NCI-H69 (cell line): ENCODE measurements at places on chromosomes 1 and 21.

GRCh38 chr1:39683591-39684312 lies 7.5 kb downstream of the HPCAL4 start:
- no peak for DNase-seq

GRCh38 chr1:99646868-99647267 lies 955 bp downstream of the PALMD start:
- DNase-seq = no peak

DNA sequence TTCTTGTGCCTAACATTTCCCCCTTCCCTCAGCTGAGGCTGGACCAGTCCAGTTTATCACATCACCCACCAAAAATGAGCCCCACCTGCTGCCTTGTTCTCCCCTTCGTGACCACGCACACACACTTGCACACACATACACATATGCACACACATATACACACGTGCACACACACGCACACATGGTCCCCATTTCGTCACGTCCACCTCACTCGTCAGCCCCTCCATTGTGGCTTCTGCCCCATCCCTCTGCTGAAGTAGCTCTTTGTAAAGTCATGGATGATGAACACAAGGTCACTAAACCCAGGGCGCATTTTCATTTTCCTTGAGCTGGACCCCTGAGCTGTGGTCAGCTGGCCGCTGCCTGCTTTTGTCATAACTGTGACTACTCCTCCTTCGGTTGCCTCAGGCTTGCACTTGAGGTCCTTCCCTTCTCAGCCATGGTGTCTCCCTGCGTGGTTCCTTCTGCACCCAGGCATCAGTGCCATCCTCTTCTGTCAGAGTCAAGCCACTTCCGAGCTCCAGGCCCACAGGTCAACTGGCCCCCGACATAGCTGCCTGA lies 93.8 kb downstream of the SYT2 start:
- no peak for DNase-seq

GRCh38 chr1:200346700-200347099 lies 63.1 kb downstream of the ZNF281 start:
- DNase-seq = no peak

DNA sequence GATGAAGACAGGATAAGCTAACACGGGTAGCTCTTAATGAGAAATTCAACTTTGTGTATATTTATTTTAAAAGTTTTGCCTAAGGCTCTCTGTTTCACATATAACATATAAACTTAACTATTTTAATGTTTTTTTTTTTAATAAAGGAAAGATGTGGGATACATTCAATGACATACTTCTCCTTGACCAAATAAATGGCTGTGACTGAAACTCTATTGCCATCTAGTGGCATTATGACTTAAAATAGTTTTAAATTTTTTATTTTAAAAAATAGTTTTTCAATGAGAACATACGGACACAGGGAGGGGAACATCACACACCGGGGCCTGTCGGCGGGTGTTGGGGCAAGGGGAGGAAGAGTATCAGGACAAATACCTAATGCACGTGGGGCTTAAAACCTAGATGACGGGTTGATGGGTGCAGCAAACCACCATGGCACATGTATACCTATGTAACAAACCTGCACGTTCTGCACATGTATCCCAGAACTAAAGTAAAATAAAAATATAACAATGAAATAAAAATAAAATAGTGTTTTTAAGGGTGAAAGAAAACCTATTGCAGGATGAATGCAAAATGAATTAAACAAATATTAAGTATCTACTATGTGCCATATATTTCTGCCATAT lies 83.4 kb downstream of the LYST start:
- peak; percentile 59 for DNase-seq
